ENCODE measurements at places on chromosomes 6 and 20. TPM values are rescaled to one million over a fixed set of nuclear protein-coding genes. Genes with fewer than 3 reads are reported as not detected.

The EBF4 gene
- total RNA-seq = 3.6 TPM

DNA sequence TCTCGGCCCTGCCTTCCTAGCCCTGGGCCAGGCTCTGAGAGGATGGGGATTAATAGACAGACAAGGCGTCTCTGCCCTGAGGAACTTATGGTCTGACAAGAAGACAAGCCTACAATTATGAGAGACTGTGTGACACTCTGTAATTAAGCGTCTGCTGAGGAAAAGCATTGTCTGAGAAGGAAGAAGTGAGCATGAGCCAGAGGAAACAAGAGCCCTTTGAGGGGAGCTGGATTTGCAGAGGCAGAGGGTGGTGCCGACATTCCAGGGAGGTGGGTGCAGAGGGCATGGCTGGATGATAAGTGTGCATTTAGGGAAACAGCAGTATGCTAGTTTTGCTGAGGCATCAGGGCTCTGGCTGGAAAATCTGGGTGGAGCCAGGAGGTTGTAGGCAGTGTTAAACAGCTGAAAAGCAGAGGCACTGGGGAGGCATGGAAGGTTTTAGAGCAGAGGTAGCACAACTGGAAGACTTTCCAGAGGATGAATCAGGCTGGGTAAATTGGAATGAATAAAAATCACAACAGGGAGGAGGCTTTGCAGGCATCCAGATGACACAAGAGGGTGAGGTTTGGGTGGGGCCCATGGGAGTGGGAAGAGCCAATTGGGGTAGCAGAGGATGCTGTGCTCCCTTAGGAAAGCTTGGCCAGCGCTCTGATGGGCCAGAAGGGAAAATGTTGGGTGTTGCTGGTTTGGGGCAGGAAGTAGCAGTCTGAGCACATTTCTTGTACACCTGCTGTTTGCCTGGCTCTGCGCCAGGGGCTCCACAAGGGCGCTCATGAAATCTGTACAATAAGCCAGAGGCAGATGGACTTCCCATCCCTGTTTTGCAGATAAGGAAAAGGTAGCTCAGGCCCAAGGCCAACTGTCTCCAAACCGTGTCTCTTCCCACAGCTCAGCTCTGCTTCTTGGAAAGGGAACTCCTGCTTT is 74.0 kb upstream of the MYL9 start:
- H3K27me3 ChIP-seq = no peaks in the 10 kb centered on the region
- H3K27ac ChIP-seq = peak overlapping the region; percentile 64
- no peak overlapping the region for H3K4me3 ChIP-seq
- H3K36me3 ChIP-seq = no peaks in the 10 kb centered on the region
- peaks cover 95% of the 10 kb centered on the region for H3K4me1 ChIP-seq
- peak; percentile 65 for DNase-seq

The FAM83B gene
- 15.7 TPM for total RNA-seq

GRCh38 chr6:51301962-51302361 is 483.3 kb downstream of the TFAP2B start:
- no peaks in the 10 kb centered on the region for H3K36me3 ChIP-seq
- H3K4me1 ChIP-seq = no peaks in the 10 kb centered on the region
- H3K4me3 ChIP-seq = no peak overlapping the region
- no peak overlapping the region for H3K27ac ChIP-seq

DNA sequence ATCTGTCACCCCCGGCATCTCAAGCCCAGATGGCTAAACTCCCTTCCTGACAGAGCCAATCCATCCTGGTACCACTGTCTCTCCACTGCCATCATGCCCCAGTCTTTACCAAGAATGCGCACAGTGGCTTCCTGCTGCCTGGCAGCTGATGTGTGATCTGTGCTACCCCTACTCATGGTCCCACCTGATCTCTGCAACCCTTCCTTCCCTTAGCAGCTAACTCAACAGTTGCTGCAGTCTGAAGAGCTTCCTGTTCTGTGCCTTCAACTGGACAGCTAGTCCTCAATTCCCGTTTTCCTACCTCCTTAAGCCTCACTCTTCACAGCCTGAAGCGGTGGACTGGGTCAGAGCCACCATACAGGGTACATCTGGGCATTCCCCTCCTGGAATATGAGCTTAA is 7.6 kb upstream of the FAM83C start:
- no peak overlapping the region for H3K4me3 ChIP-seq
- H3K36me3 ChIP-seq = no peaks in the 10 kb centered on the region
- H3K27me3 ChIP-seq = no peaks in the 10 kb centered on the region
- peaks cover 10% of the 10 kb centered on the region for H3K4me1 ChIP-seq
- no peak overlapping the region for H3K27ac ChIP-seq

The ARMH2 gene
- not detected for total RNA-seq

GRCh38 chr20:62818592-62819493 is 2.0 kb downstream of the COL9A3 start:
- no peaks in the 10 kb centered on the region for H3K36me3 ChIP-seq
- H3K27me3 ChIP-seq = peaks cover 38% of the 10 kb centered on the region
- H3K4me1 ChIP-seq = peaks cover 8% of the 10 kb centered on the region
- H3K27ac ChIP-seq = no peak overlapping the region

DNA sequence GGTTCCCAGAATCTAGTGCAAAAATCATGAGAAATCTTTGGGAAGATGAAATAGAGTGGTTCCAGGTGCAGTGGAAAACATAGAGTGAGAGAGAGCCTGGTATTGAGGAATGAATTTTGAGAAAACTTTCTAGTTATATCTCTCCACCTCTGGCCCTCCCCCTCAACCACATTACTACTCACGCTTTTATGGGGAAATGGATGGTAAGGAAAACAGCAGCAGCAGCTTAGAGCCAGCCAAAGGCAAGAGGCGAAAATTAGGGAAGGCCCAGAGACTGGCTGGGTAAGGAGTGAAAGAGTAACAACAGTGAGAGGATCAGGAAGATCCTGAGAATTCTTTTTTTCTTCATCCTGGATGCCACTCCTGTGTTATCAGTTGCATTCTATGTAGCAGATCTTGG is 187.9 kb upstream of the ECI2 start:
- H3K4me1 ChIP-seq = peaks cover 18% of the 10 kb centered on the region
- DNase-seq = no peak
- no peaks in the 10 kb centered on the region for H3K36me3 ChIP-seq
- H3K27ac ChIP-seq = no peak overlapping the region
- no peak overlapping the region for H3K4me3 ChIP-seq

The HLA-DMB gene
- total RNA-seq = 59.4 TPM

- no peaks in the 10 kb centered on the region for H3K36me3 ChIP-seq
- H3K4me3 ChIP-seq = no peak overlapping the region
- no peak overlapping the region for H3K27ac ChIP-seq
- no peaks in the 10 kb centered on the region for H3K27me3 ChIP-seq
Measured at GRCh38 chr20:4840801-4841200, 119.1 kb downstream of the PRND start.

DNA sequence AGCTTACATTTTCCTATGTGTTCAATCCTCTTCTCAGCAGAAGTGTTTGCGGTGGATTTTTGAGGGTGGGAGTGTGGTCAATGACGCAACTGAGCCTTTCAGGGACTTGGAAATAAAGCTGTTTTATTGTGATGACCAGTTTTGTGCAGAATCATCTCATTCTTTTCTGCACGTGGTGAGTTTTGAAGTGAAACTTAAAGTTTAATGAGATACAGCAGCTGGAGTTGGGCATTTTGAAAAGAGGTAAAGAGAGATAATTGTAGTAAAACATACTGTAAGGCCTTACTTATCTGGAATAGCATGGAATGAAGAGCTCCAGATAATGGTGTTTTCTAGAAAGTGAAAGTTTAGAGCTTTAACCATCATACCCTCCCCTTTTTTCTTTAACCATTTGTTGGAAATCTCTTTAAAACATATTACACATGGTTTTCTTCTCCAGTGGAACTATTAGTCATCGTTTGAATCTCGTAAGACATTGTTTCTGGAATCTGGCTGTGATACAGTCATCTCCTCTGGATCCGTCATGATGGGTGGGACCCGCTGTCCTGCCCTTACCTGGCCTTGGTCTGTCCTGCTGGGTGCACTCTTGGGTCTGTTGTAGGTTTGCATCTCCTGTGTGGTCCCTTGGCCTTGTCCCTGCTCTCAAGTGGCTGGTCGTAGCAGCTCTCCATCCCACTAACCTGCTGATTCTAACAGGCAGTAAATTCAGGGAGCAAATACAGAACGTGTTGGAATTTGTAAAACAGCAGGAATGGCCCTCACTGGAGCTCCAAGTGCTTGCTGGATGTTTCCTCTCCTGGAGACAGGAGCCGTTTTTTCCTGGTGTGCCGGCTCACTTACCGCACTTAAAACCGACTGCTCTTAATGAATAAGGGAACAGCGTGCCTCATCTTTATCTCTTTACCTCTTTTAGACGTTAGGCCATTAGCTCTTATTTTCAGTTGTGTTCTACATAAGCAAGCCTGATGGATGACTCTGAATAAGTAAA is 29.8 kb downstream of the UST start:
- no peak overlapping the region for H3K4me3 ChIP-seq
- no peak for DNase-seq
- H3K27me3 ChIP-seq = no peaks in the 10 kb centered on the region
- H3K27ac ChIP-seq = peak overlapping the region; percentile 18

GRCh38 chr6:165515963-165516624 is 146.9 kb downstream of the PDE10A start:
- H3K36me3 ChIP-seq = no peaks in the 10 kb centered on the region
- H3K27me3 ChIP-seq = no peaks in the 10 kb centered on the region
- H3K4me3 ChIP-seq = no peak overlapping the region
- DNase-seq = no peak
- no peak overlapping the region for H3K27ac ChIP-seq

The TRAPPC3L gene
- total RNA-seq = not detected

The THBD gene
- 12.9 TPM for total RNA-seq

DNA sequence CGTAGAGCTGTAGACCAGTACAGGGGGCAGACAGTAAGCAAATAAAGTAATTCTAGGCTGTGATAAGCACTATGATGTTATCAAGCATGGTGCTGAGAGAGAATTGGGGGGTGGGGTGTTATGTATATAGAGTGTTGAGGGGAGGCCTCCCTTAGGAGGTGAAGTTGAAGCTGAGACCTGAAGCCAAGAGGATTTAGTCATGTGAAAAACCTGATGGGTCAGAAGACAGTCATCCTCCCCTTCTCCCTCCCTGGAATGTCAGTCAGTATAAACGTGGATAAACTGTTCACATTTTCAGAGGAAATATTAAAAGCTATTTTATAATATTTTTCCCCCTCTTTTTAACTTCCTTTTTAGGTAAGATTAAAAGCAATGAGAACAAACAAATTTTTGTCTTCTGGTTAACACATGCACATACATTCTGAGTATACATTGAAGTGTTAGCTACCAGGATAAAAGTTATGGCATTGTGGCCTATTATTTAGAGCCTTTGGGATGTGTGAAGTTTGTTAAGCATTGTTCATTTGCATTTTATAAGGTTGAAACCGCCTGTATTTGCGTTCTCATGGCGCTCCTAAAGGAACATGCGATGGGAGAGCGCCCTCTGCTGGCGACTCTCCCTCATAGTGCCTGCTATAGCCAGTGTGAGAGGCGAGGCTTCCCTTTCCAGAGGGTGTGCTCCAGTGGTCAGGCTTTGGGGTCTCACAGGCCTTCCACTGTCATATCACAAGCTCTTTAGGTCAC is 35.4 kb upstream of the MAPK13 start:
- H3K4me3 ChIP-seq = no peak overlapping the region
- DNase-seq = peak; percentile 94
- no peaks in the 10 kb centered on the region for H3K27me3 ChIP-seq
- H3K27ac ChIP-seq = peak overlapping the region; percentile 90
- peaks cover 6% of the 10 kb centered on the region for H3K36me3 ChIP-seq

DNA sequence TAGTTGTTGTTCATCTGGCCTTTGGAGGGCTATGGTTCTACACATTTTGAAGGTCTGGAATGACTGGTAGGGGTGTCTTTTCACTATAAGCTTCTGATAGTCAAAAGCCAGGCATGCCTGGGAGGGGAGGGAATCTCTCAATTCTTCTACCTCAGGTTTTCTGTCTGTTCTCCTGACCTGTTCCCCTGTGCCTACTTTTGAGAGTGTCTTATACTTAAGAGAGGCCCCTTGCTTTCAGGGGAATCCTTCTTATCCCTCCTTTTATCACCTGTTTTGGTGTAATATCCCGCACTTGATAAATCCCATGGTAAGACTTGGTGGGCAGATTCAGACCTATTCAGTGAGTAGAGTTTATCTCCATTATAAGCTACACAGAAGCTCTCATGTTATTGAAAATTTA is 10.4 kb upstream of the SLC13A3 start:
- no peaks in the 10 kb centered on the region for H3K27me3 ChIP-seq
- no peak overlapping the region for H3K4me3 ChIP-seq

- no peaks in the 10 kb centered on the region for H3K4me1 ChIP-seq
- no peak overlapping the region for H3K27ac ChIP-seq
Measured at GRCh38 chr6:44737341-44737740, 349.8 kb downstream of the CDC5L start.

DNA sequence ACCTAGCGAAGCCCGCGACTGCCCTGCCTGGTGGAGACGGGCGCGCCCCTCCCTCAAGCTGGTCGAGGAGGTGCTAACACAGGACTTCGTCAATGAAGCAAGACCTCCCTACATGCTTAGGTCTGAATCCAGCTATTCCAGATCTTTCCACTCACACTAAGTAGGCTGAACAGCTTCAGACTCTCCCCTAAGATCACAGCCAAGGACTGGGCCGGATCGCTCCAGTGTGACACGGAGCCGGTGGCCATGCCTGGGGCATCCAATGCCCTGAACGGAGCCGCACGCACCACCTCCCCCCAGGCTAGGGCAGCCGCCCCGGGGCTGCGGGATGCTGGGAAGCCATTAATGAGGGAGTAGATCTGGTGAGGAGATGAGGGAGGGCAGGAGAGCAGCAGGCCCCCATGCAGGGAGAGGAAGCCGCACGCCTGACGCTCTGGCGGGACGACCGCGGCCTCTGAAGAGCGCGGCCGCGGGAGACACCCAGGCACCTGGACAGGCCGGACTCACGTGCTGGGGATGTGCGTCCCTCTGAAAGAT is 200.0 kb downstream of the WDR27 start:
- no peaks in the 10 kb centered on the region for H3K4me1 ChIP-seq
- H3K36me3 ChIP-seq = no peaks in the 10 kb centered on the region
- H3K27ac ChIP-seq = no peak overlapping the region
- H3K27me3 ChIP-seq = no peaks in the 10 kb centered on the region

DNA sequence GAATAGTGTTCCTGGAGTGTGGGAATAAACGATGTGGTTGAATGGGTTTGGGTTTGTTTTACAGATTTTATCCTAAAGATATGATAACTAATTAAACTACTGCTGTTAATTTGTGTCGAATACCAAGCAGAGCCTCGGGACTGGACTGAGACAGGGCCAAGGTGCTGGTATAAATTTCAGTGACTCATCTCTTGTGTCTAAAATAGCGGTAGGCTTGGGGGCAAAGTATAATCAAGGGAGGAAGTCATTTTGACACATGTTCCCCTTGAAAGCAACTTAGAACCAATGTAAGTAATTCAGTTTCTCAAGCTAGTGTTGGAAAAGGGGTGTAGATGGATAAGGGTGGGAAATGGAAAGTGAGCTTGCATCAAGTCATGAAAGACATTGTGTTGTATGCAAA is 108.4 kb downstream of the PLCB4 start:
- no peaks in the 10 kb centered on the region for H3K4me1 ChIP-seq
- no peaks in the 10 kb centered on the region for H3K27me3 ChIP-seq
- H3K4me3 ChIP-seq = no peak overlapping the region
- H3K27ac ChIP-seq = no peak overlapping the region
- H3K36me3 ChIP-seq = no peaks in the 10 kb centered on the region

Data from Peyer's patch (tissue), 4 donors.